ENCODE measurements at places on chromosomes 6 and 20.

- no peaks in the 10 kb centered on the region for H3K4me1 ChIP-seq
- no peaks in the 10 kb centered on the region for H3K36me3 ChIP-seq
- peaks cover 29% of the 10 kb centered on the region for H3K27me3 ChIP-seq
Measured at GRCh38 chr6:133764008-133764753, 124.7 kb upstream of the TCF21 start.

- DNase-seq, result no peak
- H3K4me1 ChIP-seq, result peaks cover 20% of the 10 kb centered on the region
- no peak overlapping the region for H3K27ac ChIP-seq
- peaks cover 80% of the 10 kb centered on the region for H3K27me3 ChIP-seq
Measured at GRCh38 chr20:46306743-46307138, 1.6 kb downstream of the CDH22 start.

GRCh38 chr6:47250302-47250701 is 59.4 kb downstream of the TNFRSF21 start:
- no peak for DNase-seq
- no peaks in the 10 kb centered on the region for H3K4me1 ChIP-seq
- H3K4me3 ChIP-seq, result no peak overlapping the region
- no peak overlapping the region for H3K27ac ChIP-seq
- peaks cover 35% of the 10 kb centered on the region for H3K27me3 ChIP-seq

- peaks cover 2% of the 10 kb centered on the region for H3K4me1 ChIP-seq
- H3K27me3 ChIP-seq, result no peaks in the 10 kb centered on the region
Measured at GRCh38 chr20:41268402-41268801, 49.1 kb downstream of the ZHX3 start.

DNA sequence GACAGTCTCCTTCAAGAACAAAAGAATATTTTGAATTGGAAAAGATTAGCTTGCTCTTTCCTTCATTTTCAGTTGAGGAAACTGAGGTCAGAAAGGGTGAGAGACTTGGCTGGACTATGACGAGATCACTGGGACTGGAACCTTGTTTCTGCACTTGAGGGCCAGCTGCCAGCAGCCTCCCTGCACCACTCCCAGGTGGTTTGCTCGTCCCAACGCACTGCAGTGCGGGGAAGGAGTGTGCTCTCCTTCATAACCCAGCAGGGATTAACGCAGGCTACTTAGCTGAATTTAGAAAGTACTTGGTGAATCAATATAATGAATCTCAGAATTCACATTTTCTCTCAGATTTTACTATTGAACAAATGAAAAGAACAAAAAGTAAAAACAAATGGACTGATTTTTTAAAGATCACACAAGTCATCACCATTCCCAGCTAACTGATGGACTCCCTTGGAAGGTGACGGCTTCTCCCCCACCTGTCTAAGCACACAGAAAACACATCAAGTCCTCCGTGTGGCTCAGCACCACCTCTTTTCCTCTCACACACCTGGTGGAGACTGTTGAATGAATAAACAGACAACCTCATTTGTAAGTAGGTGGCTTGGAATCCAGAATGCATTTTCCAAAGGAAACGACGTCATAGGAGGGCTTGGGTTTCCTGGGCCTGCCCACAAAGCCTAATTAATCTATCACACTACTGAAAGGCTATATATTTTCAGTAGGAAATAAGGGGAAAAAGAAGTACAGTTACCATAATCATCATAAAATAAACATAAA is 121.0 kb downstream of the QRSL1 start:
- H3K27me3 ChIP-seq, result peaks cover 37% of the 10 kb centered on the region
- no peaks in the 10 kb centered on the region for H3K4me1 ChIP-seq
- no peak overlapping the region for H3K4me3 ChIP-seq

DNA sequence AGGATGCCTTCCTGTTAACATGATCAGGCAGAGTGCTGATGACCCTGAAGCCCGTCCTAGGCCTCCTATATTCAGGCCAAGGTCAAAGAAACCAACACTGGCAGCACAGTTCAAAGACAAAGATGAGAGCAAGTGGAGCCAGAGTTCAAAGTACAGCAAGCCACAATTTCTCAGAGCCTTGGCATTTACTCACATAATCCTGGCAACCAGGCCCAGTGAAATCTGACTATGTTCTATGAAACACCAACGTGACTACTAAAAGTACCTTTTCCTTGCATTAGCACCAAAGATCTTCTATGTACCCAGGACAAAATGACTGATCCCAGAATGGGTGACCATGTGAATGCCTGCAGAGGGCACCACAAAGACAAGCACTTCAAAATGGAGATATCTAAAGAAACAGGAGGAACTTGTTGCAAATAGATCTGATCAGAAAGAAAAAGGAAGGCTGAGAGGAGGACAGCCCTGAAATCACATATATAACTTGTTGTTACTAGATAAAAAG is 3.9 kb downstream of the NFS1 start:
- peak overlapping the region; percentile 4 for H3K27ac ChIP-seq
- DNase-seq, result no peak
- H3K36me3 ChIP-seq, result peaks cover 10% of the 10 kb centered on the region
- peaks cover 27% of the 10 kb centered on the region for H3K4me1 ChIP-seq
- no peak overlapping the region for H3K4me3 ChIP-seq

- DNase-seq, result no peak
- peaks cover 88% of the 10 kb centered on the region for H3K27me3 ChIP-seq
- no peak within 1 kb of the TSS for H3K4me3 ChIP-seq
- peaks cover 2% of the 10 kb centered on the region for H3K36me3 ChIP-seq
- H3K27ac ChIP-seq, result no peak within 1 kb of the TSS
- peaks cover 9% of the 10 kb centered on the region for H3K4me1 ChIP-seq
Measured at GRCh38 chr6:10886691-10887502, at the start of gene SYCP2L. Gene SYCP2L (plus strand): TSS chr6:10887052. CDS start chr6:10887127, 75 bp downstream.

DNA sequence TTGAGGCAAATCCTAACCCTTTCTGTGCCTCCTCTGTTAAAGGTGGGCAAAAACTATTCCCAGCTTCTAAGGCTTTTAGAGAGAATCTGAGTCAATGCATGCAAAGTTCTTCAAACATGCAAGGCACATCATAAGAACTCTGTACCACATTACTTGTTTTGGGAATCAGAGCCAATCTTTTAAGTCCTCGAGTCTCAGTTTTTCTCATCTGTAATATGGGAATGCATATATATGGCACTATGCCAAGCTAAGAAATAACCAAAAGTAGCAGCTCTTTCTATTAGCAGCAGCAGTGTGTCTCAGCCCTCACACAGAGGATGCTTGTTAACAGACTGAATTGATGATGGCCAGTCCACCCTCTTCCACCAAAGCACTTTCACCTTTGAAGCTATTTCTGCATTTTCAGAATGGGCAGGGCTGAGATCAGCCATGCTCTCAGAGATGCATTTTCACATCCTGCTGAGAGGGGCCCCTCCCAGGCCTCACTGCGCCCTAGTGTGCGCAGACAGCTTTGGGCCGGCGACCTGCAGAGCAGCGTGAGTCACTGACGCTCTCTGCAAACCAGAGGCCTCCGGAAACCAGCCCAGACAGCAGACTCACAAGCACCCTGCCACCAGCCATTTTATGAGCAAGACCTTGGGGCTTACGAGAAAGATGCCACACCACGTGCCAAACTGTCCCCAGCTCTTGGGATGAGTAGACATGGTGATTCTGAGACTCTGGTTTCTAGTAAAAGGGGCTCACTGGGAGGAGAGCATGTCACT is 138.0 kb downstream of the NFATC2 start:
- DNase-seq, result peak; percentile 75
- H3K27ac ChIP-seq, result peak overlapping the region; percentile 99
- H3K36me3 ChIP-seq, result peaks cover 7% of the 10 kb centered on the region
- H3K4me1 ChIP-seq, result peaks cover 60% of the 10 kb centered on the region
- peak overlapping the region; percentile 63 for H3K4me3 ChIP-seq

DNA sequence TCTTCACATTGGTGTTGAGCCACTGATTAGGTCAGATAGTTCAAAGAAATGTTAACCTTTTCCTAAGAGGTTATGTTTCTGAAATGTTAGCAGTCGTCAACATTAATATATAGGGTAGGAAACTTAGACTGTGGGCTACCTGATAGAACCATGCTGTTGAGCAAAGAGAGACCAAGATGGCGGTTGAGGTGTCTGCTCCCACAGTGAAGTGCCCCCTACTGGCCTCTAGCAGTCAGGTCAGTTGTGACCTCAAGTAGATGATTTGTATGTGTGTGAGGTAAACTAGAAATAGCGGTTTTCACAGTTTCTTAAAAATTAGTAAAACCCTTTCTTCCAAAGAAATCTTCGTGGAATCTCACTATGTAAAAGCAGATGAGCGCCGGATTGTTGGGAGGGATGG is 40.3 kb downstream of the MTHFD1L start:
- H3K36me3 ChIP-seq, result no peaks in the 10 kb centered on the region
- no peak overlapping the region for H3K4me3 ChIP-seq
- no peaks in the 10 kb centered on the region for H3K27me3 ChIP-seq
- no peak overlapping the region for H3K27ac ChIP-seq

- no peaks in the 10 kb centered on the region for H3K27me3 ChIP-seq
- H3K4me1 ChIP-seq, result peaks cover 16% of the 10 kb centered on the region
- no peak overlapping the region for H3K4me3 ChIP-seq
- H3K27ac ChIP-seq, result peak overlapping the region; percentile 74
- no peak for DNase-seq
- H3K36me3 ChIP-seq, result peaks cover 10% of the 10 kb centered on the region
Measured at GRCh38 chr20:5822569-5822968, 72.4 kb downstream of the SHLD1 start.

DNA sequence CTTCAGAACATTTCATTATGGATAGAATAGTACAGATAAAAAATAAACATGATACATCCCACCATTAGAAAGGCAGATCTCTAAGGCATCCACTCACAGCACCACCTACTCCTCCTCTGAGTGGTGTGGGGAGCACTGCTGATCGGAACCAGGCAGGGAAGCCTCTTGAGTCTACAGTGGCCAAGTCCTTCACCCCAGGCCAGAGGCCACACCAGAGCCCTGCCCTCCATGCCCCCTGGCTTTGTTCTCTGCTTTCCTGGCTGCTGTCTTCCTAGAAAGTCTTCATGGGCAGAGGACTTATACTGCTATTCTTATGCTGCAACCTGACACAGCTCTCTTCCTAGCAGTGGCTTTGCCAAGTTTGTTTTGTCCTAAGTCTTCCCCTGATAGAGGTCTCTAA is 201.8 kb upstream of the THBS2 start:
- no peak overlapping the region for H3K4me3 ChIP-seq
- peaks cover 8% of the 10 kb centered on the region for H3K27me3 ChIP-seq
- H3K27ac ChIP-seq, result no peak overlapping the region
- H3K4me1 ChIP-seq, result peaks cover 2% of the 10 kb centered on the region

DNA sequence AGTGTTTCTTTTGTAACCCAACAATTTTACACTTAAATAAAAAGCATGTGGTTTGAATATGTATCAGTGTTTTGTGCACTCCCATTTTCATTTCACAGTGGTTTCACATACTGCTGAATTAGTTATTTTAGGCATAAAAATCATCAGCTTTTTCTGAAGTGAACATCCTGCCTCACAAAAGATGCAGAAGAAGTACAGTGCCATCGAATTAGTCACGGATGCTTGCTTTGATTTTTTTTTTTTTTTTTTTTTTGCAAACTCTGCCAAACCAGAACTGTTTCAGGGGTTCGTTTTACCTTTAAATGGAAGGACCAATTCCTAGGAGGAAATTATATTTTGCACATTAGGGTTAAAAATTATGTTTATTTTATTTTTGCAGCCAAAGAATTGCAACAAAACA is 158.6 kb downstream of the RPS12 start:
- H3K4me3 ChIP-seq, result no peak overlapping the region
- no peaks in the 10 kb centered on the region for H3K36me3 ChIP-seq
- H3K27ac ChIP-seq, result no peak overlapping the region
- no peaks in the 10 kb centered on the region for H3K4me1 ChIP-seq
- DNase-seq, result no peak

DNA sequence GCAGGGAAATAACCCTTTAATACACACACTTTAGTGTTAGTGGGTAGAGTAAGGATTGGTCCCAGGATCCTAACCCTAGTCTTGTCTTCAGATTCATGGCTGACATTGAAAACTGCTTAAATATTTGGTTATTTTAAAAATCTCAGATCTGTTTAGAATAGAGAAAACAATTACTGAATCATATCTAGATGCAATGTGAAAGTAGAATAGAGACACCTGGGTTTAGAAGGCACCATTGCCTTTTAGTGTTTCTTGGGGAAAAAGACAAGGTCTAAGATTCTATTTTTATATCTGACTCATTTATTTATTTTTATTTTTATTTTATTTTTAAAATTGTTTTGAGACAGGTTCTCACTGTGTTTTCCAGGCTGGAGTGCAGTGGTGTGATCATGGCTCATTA is 6.0 kb downstream of the DDX43 start:
- no peak overlapping the region for H3K27ac ChIP-seq
- DNase-seq, result no peak
- H3K36me3 ChIP-seq, result no peaks in the 10 kb centered on the region

GRCh38 chr20:21234806-21235483 is 68.2 kb upstream of the XRN2 start:
- H3K4me1 ChIP-seq, result peaks cover 6% of the 10 kb centered on the region
- H3K27ac ChIP-seq, result no peak overlapping the region
- no peaks in the 10 kb centered on the region for H3K27me3 ChIP-seq

DNA sequence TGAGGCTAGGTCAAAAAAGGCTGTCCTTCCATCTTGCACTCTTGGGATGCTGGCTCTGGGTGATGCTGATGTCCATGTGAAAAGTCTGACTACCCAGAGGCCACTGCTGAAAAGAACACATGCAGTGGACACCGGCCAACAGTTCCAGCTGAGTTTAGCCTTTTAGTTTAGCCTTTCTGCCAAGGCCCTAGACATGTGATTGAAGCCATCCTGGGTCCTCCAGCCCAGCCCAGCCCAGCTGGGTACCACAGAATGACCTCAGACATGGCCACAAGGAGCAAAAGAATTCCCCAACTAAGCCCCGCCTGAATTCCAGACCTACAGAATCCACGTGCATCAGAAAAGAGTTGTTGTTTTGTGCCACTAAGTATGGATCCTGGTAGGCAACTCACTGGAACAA is 17.4 kb downstream of the PIGT start:
- H3K27me3 ChIP-seq, result no peaks in the 10 kb centered on the region
- H3K36me3 ChIP-seq, result peaks cover 2% of the 10 kb centered on the region
- H3K4me3 ChIP-seq, result no peak overlapping the region
- no peak for DNase-seq

All from T-helper 17 cell (primary cell).